Right renal cortex interstitium (tissue), 3 donors: ENCODE measurements at places on chromosomes 13 and 19.

DNA sequence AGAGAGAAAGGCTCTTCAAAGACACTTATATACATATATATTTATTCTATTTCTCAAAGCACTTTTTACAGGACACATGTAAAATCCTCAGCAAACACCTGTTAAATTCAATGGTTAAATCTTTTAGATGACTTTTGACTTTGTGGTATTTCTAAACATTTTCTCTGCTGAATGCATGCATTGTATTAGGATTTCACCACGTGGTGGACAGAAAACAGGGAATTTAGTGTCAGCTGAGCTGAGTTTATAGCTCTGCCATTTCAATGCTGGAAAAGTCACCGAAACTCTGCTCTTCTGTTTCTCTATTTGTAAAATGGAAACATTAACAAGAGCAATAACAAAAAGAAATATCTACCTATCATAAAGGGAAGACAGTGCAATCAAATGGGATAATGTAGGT lies 375.6 kb downstream of the ENOX1 start:
- DNase-seq: no peak

- DNase-seq: no peak
Observed at GRCh38 chr19:50357178-50358100, 8.0 kb downstream of the NAPSA start.

GRCh38 chr13:41603917-41604316 lies 146.6 kb downstream of the RGCC start:
- DNase-seq: no peak

- no peak for DNase-seq
Observed at GRCh38 chr13:111115965-111116521, 933 bp downstream of the ARHGEF7 start.

- no peak for DNase-seq
Observed at GRCh38 chr19:8000298-8001038, 5.0 kb downstream of the ELAVL1 start.

DNA sequence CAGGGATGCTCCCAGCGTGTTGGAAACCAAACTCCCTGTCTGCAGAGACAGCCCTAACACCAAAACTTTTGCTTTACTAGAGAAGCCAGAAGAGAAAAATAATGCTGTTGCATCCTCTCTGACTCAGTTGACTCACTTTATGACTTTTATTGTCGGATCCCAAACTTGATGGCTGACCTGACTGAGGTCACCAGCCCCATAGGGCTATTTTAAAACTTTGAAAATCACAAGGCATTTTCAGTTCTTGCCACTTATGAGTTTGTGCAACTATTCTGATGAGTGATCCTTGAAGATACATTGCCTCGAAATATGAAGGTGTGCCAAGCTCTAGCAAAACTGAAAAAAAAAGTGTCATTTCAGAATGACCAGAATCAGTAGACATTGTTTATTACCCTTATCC lies 320.2 kb downstream of the DLEU7 start:
- DNase-seq: no peak

GRCh38 chr13:45433381-45433790 lies 15.2 kb upstream of the SLC25A30 start:
- DNase-seq: no peak

DNA sequence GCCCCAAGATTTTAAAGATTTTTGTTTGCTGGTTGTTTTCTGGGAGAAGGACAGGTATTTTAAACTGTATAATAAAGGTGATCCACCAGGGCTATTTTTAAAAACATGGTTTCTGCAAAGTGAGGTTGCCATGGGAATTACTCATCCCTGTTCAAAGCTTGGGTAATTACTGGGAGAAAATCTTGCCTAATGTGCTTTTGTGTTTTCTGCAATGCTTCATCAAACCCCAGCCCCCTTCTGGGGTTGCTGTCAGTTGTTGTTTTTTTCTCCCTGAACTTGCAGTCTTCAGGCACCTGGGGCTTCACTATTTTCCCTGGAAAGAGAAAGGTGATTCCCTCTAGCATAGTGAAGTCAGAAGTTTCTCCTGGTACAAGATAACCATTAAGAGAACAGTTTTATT lies 277.2 kb downstream of the NALCN start:
- no peak for DNase-seq

DNA sequence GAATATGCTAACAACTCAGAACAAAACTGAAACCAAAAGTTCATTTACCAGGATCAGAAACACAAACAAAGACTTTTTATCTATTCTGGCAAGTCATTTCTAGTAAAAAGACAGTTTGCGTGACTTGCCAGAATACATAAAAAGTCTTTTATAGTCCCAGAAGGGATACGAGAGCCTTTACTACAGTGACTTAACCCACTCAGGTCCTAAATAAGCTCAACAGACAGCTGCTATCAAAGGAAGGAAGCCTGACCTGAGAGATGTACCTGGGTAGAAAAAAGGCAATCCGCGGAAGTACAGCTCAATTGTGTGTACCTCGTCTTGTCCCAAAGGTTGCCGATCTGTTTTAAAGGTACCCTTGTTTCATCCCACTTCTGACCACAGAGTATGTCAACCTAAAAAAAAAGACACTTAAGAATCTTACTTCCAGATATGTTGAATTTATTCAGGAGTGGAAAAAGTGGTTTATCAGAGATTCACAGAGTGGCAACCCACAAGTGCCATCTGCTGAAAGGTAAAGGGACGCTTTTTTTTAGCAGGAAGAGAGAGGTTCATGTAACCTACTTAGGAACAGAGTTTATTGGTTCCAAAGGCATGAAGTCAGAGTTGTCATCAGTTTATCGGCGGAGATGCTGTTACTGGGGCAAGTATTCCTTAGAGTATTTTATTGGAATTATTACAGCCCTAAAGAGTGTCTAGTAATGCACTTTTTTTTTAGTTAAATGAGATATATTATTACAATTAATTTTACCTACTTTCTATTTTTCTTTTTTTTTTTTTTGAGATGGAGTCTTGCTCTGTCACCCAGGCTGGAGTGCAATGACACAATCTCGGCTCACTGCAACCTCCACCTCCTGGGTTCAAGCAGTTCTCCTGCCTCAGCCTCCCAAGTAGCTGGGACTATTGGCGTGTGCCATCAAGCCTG lies 69.7 kb upstream of the C1QTNF9B start:
- DNase-seq: no peak

GRCh38 chr19:18896421-18896841 lies 473 bp upstream of the CERS1 start:
- no peak for DNase-seq

- DNase-seq: no peak
Observed at GRCh38 chr13:78460176-78460575, 143.2 kb downstream of the POU4F1 start.

GRCh38 chr13:99459099-99459850 lies 42.0 kb upstream of the TM9SF2 start:
- no peak for DNase-seq

DNA sequence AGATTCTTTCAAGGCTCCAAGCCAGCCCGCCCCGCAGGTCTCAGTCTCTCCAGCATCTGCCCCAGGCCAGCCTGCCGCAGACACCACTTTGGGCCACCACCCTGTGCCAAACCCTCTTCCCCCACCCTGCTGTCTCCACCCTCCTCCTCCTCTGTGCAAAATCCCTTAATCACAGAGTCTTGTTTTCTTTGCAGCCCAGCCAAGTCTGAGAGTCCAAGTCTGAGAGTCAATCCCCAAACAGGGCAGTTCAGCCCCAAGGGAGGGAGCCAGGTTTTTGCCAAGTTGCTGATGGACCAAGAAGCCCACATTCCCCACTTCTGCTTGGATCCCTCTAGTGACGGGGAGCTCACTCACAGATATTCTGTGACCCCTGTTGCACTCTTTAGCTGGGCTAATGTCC lies 3.1 kb downstream of the ADAMTS10 start:
- DNase-seq: no peak

GRCh38 chr13:48561466-48562235 lies 28.8 kb upstream of the RCBTB2 start:
- DNase-seq: no peak

DNA sequence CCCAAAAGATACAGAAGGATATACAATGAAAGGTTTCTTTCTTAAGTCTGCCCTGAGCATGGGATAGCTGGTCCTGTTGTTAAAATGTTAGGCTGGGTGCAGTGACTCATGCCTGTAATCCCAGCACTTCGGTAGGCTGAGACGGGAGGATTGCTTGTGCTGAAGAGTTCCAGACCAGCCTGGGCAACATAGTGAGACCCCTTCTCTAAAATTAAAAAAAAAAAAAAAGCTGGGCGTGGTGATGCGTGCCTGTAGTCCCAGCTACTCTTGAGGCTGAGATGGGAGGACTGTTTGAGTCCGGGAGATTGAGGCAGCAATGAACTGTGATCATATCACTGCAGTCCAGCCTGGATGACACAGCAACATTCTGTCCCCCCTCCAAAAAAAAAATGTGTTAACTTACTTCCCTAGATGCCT lies 52.5 kb upstream of the SHKBP1 start:
- no peak for DNase-seq

DNA sequence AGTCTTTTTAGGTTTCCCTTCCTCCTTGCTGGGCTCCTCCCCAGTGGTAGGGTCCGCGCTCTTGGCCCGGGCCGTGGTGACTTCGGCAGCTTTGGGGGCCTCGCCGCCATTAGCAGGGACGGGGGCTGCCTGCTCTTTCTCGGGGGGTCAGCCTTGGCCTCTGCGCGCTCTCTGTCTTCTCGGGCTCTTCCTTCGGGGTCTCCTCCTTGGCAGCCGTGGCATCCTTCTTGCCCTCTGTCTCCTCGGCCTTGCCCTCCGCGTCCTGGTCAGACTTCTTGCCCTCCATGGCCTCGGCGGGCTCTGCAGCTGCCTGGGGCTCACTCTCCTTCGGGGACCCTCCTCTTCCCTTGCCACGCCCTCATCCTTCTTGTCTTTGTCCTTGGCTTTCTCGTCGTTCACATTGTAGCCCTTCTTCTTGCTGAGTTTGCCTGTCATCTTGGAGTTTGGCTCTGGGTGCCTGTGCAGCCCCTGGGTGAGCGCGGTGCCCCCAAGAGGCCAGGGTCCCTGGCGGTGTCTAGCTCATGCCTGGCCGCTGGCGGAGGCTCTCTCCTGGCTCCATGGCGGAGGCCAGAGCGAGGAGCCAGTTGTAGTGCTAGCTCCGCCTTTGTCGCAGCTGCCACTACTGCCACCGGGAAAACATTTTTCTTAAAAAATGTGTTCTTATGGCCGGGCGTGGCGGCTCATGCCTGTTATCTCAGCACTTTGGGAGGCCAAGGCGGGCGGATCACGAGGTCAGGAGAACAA lies 283.0 kb upstream of the SGCG start:
- DNase-seq: no peak

- no peak for DNase-seq
Observed at GRCh38 chr19:54947381-54947780, at the start of gene NLRP7. NLRP7 (minus strand) TSS chr19:54947530.

- no peak for DNase-seq
Observed at GRCh38 chr13:113029487-113030258, 60.7 kb downstream of the MCF2L start.

DNA sequence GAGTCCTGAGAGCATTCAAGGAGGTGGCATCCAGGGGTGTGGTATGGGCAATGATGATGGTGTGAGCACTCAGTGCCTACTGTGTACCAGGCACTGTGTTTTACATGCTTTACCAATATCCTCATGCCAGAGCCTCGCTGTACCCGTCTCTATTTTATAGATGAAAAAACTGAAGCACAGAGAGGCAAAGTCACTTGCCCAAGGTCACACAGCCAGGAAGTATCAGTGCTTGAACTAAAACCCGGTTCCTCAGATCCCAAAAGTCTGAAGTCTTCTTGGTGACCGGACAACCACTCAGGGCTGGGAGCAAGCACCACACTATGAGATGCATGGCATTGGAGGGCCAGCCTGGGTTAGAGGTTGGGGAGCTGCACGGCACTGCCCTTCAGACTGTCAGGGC lies 84.1 kb downstream of the CHST8 start:
- DNase-seq: no peak

DNA sequence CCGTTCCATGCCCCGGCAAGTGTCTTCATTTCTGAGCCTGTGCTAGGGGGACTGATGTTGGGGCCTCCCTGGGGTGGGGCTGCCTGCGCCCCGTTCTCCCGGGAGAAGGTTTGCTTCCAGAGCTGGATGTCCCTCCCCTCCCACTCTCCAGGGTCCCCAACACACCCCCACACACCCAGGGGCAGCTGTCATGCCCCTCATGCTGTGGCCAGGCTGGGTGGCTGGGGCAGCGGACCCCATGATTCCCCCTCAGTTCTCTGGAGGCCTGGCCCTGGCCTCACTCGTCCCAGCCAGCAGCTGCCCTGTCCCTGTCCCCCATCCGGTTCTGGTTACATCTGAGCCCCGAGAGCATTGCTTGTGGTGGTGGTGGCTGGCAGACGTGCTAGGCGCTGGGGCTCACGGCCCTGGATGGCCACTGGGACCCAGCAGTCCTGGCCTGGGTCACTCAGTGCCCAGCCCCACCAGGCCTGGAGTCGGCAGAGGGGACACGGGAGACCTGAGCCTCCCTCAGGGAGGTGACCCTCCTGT lies 184.8 kb downstream of the KDM4B start:
- DNase-seq: no peak

- no peak for DNase-seq
Observed at GRCh38 chr13:77113496-77113895, 86.5 kb upstream of the FBXL3 start.

DNA sequence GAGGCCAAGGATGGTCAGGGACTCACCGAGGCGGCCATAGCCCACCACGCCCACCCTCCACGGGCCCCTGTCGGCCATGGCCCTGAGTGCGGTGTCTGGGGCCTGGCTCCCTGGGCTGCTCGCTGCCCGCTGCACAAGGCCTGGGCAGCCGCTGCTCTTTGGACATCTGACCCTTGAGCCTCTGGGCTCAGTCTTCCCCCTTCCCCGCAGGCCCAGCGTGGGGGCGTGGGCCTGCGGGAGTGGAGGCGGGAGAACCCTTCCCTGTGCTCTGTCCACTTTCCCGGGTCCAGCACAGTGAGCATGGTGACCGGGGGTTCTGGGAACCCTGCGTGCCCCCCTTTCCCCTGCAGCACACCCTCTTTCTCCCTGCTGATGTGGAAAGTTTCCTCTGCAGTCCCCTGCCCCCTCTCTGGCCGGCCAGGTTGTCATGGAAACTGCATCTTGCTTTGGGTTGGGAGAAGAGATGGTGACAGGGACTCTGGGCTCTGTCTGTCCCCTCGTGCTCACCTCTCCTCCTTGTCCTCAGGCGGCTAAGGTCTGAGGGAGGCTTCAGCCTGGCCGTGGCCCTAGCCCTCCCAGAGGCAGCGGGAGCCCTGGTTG lies at the start of gene ASPDH:
ASPDH (minus strand) TSS at position 168 of the 600 bp plus-strand sequence; CDS start at position 78, 90 bp downstream.
- no peak for DNase-seq

- DNase-seq: no peak
Observed at GRCh38 chr19:43300876-43301765, 31.8 kb upstream of the PSG9 start.

- no peak for DNase-seq
Observed at GRCh38 chr13:38415233-38415632, 65.6 kb downstream of the UFM1 start.

DNA sequence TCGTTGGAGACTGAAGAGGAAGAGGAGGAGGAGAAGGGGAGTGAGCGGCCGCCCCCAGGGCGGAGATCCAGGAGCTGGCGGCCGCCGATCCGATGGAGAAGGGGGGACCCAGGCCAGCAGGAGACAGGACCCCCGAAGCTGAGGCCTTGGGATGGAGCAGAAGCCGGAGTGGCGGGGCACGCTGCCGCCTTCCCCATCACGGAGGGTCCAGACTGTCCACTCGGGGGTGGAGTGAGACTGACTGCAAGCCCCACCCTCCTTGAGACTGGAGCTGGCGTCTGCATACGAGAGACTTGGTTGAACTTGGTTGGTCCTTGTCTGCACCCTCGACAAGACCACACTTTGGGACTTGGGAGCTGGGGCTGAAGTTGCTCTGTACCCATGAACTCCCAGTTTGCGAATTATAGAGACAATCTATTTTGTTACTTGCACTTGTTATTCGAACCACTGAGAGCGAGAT lies 1.8 kb downstream of the GADD45B start:
- no peak for DNase-seq

GRCh38 chr19:1068009-1069001 lies 1.3 kb downstream of the ARHGAP45 start:
- DNase-seq: no peak
